ENCODE measurements at places on chromosomes 6 and 20.

GRCh38 chr20:41275301-41275731 is 42.2 kb downstream of the ZHX3 start:
- DNase-seq, result no peak

DNA sequence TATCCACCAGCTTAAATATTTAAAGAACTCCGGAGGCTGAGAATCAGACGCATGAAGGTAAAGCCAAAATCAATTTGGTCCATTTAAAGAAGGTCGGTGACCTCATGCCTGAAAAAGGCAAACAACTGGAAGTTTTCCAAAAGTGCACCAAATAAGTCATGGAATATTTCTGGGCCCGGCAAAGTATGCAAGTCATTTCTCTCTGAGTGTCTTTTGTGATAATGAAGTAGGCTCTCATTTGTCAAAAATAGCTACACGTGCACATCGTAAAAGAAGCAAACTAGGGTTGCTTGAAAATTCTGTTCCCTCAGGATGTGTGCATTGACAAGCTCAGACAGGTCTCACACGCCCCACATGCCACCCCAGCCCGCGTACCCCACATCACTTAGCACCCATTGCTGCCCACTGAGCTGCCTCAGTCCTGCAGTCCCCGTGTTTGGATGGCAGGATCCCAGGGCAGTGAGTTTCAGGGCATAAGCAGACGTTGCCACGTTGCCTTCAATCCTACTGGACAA is 20.5 kb upstream of the PYGB start:
- no peak for DNase-seq

DNA sequence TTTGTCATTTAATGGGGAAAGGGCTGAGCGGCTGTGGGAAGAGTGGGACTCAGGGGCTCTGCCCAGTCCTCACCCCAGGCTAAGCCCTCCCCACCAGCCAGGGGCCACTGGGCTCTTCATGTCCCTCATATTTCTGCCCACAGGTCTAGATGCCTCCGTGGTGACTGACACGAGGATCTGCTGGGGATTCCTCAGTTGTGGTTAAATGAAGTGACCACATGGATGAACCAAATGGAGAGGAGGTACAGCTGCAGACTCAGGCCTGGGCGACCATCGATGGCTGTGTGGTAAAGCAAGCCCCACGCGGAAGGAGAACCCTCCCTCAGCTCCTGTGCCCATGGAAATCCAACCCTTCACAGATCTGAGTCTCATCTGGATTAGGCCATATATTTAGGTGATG is 29.4 kb downstream of the RAET1L start:
- DNase-seq, result no peak

- DNase-seq, result no peak
Measured at GRCh38 chr6:11425431-11425871, 112.1 kb upstream of the TMEM170B start.

GRCh38 chr20:2742934-2743559 is 50.5 kb downstream of the EBF4 start:
- peak; percentile 53 for DNase-seq

- peak; percentile 41 for DNase-seq
Measured at GRCh38 chr6:44192428-44193041, 24.2 kb upstream of the MYMX start.

GRCh38 chr6:107555449-107555848 is 65.5 kb downstream of the SOBP start:
- DNase-seq, result no peak

DNA sequence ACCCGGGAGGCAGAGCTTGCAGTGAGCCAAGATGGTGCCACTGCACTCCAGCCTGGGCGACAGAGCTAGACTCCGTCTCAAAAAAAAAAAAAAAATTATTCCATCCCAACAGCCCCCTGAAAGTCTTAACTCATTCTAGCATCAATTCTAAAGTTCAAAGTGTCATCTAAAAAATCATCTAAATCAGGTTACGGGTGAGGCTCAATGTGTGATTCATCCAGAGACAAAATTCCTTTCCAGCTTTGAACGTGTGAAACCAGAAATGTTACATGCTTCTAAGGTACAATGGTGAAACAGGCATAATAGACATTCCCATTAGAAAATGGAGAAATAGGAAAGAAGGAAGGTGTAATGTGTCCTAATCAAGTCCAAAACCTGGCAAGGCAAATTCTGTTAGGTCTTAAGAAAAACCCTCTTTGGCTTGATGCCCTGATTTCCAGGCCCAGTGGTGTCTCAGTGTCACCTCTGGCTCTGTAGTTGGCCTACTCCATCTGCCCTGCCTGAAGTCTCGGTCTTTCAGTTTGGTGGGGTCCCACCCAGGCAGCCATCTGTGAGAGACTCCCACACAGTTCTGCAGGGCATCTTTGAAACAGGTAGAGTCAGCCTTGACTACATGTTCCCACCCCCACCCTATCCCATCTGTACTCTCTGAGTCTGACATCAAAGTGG is 43.5 kb downstream of the HFE start:
- no peak for DNase-seq

- DNase-seq, result no peak
Measured at GRCh38 chr20:40946451-40946850, 82.2 kb upstream of the TOP1 start.

DNA sequence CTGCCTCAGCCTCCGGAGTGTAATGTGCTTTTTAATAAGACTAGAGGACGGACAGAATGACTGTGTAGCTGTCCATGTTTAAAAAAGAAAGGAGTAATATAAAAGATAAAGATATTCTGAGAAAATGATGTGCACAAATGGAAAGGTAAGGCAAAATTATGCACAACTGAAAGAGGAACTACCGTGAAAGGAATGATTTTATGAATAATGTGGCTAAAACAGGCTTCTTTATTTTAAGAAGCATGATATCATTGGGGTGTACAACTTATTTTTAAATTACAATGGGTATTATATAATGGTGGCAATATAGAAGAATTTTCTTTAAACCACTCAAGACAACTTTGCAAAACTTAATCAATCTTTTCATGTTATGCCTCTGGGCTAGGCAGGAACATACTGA is 78.1 kb downstream of the FIG4 start:
- DNase-seq, result no peak

DNA sequence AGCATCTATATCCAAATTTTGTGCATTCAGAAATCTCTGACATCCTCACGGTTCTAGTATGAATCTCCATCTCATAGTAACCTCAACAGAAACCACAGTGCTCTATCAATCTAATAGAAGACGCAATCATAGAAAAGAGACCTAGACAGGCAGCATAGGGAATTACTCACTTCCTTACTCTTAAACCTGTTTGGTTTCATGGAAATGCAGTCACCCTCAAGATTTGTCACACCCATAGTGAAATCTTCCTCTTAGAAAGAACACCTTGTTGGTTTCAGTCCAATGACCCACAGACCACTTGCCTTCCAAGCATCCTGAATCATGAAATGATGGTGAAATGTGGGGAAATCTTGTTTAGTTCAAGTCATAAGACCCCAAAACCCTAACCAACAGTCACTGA is 166.1 kb upstream of the PRDM1 start:
- DNase-seq, result no peak

DNA sequence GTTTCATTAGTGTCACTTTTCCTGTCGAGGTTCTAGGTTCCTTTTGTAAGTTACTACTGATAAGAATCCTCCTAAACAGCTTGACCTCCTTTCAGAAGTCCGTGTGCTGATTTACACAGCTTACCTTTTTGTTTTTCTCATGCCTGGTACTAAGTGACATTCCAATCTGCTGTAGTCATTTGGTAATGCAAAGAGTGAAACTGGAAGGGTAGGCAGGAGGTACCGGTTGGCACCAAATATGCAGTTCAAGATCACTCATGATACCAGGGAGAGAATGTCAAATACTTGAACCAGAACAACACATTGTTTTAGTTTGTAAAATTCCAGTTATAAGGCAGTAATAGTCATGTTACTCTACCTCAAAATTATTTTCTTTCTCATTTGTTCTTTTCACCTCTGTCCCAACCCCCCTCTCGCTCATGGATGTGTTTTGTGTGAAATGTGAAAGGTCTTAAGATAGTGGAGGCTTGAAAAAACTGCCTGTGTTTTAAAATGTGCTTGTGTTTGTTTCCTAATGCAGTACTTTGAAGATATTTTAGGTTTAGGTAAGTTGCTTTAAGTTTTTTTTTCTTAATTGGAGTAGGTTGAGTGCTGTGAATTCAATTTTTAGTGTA is 23.2 kb downstream of the AFDN start:
- no peak for DNase-seq

GRCh38 chr20:30484009-30484748 is 773.3 kb upstream of the DEFB115 start:
- DNase-seq, result no peak

- DNase-seq, result no peak
Measured at GRCh38 chr6:106792536-106793236, 163.3 kb downstream of the QRSL1 start.

DNA sequence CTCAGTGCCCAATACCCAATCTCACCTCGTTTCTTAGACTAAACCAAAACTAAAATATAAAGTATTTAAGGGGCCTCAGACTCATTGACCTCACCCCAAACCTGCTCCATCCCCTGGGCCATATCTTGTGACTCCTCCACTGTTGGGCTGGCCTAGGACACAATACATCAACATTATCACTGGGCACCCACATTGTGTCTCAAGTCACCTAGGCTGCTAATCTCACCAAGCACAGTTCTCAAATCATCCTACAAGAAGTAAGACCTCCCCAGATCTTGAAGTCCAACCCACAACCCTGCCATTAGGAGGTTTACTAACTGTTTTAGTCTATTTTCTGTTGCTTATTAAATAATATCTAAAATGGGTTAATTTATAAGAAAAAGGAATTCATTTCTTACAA is 96.2 kb downstream of the CRYBG1 start:
- DNase-seq, result no peak

- DNase-seq, result no peak
Measured at GRCh38 chr6:17334265-17334664, 53.1 kb downstream of the RBM24 start.

DNA sequence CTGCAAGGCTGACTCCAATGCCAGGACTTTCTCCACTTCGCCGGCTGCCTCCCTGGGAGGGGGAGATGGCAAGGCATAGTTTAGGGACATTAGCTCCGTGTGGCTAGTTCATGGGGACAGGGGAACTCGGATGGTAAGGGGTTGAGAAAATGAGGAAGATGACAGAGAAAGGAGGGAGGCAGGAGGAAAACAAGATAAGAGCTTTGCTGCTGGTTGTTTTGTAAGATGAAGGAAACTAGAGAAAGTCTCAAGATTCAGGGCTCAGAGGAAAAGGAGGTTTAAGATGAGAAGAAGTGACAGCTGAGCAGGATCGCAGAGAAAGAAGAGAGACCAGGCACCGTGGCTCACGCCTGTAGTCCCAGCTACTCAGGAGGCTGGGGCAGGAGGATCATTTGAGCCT is 180.9 kb upstream of the RREB1 start:
- no peak for DNase-seq
